ENCODE measurements at places on chromosomes 11 and 22. TPM values are rescaled to one million over a fixed set of nuclear protein-coding genes. Genes with fewer than 3 reads are reported as not detected.

ASRGL1 gene
- total RNA-seq = 25.8 TPM

NCAPH2 gene
- 50.9 TPM for total RNA-seq

B4GALNT4 gene
- total RNA-seq = 9.4 TPM

LRRC10B gene
- total RNA-seq = 0.64 TPM

- no peak for DNase-seq
Measured at GRCh38 chr11:46694072-46694471, 6.3 kb downstream of the ARHGAP1 start.

DNA sequence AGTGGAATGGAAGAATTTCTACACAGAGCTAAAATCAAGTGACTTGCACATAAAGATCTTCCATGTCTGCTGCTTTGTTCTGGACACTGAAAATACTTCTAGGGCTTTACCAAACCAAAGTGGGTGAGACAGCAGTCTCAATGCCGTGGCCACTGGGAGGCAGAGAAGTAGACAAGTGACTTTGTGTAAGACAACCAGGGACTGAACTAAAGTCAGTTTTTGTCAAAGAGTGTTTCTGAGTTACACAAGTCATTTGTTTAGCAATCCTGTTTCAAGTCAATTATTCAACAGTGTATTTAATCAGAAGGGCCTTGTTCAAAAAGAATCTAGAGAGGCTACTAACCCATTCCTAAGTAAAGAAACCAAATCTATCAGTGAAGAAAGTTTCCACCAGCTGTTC, 46.6 kb downstream of the TCP11L1 start:
- no peak for DNase-seq

DNA sequence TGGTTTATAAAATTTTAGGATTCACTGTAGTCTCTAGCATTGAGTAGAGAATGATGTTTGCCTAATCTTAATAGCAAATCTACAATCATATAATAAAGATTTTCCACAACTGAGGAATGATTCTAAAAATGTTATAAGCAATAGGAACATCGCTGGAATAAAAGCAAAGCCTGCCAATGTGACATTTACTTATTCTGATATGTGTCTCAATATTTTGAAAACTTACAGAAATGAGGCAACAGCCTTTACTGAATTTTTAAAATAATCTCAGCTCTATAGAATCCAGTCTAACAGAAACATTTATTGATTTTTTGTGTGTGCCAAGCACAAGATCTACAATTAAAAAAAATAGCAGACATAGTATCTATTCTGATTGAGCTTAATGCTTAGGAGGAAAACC, 303.7 kb upstream of the CCDC179 start:
- DNase-seq = no peak

DNA sequence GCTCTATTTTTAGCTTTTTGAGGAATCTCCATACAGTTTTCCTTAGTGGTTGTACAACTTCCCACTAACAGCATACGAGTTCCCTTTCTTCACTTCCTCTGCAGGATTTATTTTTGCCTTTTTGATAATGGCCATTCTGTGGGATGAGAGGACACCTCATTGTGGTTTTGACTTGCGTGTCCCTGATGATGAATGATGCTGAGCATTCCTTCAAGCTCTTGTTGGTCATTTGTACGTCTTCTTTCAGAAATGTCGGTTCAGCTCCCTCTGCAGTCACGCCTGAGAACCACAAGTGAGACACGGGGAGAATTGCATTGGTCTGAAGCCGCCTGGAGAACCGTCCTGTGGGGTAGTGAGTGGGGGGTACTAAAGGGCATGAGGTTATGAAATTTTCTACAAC, 2.0 kb upstream of the KRTAP5-10 start:
- peak; percentile 57 for DNase-seq

GRCh38 chr11:74842967-74843366, 94.3 kb downstream of the RNF169 start:
- DNase-seq = no peak

- no peak for DNase-seq
Measured at GRCh38 chr11:72551571-72551970, 117.2 kb upstream of the CLPB start.

- DNase-seq = peak; percentile 77
Measured at GRCh38 chr11:46380340-46381047, 975 bp upstream of the MDK start.

- DNase-seq = peak; percentile 43
Measured at GRCh38 chr11:112537846-112538330, 277.2 kb upstream of the PLET1 start.

DNA sequence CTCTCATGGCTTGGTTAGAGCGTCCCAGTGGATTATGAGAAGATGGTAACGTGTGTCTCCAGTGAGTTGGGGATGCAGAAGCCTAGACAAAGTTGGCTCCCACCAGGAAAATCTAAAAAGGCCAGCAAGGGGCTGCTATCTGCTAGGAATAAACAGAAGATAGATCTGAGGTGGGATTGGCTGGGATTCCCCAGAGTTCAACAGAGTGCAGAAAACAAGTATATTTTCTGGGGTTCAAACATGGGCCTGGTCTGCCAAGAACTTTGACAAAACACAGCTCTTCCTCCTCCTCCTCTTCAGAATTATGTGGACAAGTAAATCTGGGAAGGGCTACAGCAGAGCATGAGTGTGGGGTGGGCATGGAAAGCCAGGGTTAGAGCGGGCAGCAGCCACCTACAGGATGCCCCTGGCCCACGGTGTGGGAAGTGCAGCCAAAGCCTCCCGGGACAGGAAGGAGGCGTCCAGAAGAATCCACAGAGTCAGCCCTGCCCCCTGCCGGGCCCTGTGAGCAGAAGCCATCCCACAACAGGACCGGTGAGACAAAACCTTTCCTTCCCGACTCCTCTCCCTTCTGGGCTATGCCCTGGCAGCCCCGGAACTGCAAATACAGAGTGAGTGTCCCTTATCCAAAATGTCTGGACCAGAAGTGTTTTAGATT, 67.1 kb downstream of the CD82 start:
- peak; percentile 47 for DNase-seq

GRCh38 chr22:25514436-25515180, 49.9 kb upstream of the GRK3 start:
- DNase-seq = peak; percentile 38

DNA sequence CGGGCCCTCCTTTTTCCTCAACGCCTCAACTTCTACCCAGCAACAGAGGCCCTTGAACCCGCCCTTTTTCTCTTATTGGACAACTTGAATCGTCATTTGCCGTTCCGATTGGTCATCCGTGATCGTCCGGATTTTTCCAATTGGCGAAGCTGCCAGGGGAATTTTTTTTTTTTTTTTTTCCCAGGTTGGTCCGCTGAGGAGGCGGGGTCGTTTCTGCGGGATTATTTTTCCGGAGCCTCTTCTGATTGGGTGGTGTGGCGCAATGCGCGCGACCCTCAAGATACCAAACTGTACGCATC, 465 bp upstream of the TTC9C start:
- DNase-seq = peak; percentile 98

DNA sequence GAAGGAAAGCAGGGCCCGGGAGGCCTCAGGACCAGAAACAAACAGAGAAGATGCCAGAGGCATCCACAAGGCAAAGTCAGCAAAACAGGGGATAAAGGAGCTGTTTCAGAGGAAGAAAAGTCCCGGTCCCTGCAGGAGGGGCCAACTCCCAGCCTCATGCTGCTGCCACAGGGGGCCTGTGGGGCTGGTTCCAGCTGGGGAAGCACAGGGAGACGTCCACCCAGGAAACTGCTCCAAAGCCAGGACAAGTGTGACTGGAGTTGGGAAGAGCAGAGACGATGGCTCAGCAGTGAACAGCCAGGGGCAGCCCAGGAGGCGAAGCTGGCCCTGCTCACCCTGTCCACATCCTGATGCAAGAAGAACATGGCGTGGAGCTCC, 454.4 kb downstream of the BRD1 start:
- no peak for DNase-seq

DNA sequence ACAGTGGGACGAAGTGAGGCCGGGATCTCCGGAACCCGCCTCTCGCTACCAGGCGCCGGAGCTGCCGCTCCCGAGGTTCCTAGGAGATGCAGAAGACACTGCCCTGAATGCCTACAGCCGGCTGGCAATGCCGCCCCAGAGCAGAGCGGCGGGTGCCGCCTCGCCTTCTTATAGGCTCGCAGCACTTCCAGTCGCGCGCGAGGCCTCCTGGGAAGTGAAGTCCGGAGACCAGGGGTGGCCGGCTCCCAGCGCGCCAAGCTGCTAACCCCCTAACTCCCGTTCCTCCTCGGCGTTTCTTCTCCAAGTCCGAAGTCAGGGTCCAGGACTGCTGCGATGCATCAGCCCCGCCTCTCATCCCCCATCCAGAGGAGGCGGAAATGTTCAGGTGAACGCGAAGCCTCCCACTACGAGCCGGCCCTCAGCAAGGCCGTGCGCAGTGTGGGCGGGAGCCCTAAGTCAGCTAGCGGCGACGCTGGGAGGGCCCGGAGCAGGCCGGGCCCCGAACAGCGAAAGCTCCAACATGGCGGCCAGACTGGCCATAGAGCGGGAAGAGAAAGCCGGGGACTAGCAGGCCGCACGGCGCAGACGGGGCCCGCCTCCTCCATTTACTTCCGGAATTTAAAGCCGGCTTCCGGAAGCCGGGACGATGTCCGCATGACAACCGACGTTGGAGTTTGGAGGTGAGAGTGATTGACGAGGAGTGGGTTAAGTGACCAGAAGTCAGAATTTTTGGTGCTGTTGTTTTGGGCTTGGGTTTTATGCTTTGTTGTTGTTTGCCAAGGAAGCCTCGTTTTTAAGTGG, at the start of the genes CYB561A3 and TMEM138:
Gene CYB561A3 (minus strand): TSS at position 142 of the 801 bp plus-strand sequence. CDS start 5,169 bp downstream, outside the sequence.
Gene TMEM138 (plus strand): TSS at position 634 of the 801 bp plus-strand sequence. CDS start 2,017 bp downstream, outside the sequence.
- DNase-seq = peak; percentile 94

GRCh38 chr11:93567401-93567895, 24.3 kb upstream of the SMCO4 start:
- peak; percentile 76 for DNase-seq

GRCh38 chr11:126162306-126163030, 49.0 kb downstream of the RPUSD4 start:
- DNase-seq = no peak

- no peak for DNase-seq
Measured at GRCh38 chr22:44329179-44329796, 16.5 kb upstream of the SHISAL1 start.

DNA sequence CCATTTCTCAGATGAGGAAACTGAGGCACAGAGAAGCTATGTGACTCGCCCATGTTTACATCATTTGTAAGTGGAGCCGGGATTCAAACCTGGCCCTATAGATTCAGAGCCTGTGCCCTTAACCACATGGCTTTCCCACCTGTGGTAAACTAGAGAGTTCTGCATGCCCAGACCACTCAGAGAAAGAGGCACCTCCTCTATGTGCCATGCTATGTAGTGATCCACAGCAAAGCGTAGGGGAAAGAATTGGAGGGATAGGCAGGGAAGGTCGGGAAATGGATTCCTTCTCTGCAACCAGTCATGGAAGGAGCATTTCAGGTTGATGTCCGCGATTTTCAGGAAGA, 15.4 kb upstream of the POU2AF2 start:
- DNase-seq = no peak

Data from M059J (cell line).